ENCODE measurements at places on chromosomes 4 and X.

DNA sequence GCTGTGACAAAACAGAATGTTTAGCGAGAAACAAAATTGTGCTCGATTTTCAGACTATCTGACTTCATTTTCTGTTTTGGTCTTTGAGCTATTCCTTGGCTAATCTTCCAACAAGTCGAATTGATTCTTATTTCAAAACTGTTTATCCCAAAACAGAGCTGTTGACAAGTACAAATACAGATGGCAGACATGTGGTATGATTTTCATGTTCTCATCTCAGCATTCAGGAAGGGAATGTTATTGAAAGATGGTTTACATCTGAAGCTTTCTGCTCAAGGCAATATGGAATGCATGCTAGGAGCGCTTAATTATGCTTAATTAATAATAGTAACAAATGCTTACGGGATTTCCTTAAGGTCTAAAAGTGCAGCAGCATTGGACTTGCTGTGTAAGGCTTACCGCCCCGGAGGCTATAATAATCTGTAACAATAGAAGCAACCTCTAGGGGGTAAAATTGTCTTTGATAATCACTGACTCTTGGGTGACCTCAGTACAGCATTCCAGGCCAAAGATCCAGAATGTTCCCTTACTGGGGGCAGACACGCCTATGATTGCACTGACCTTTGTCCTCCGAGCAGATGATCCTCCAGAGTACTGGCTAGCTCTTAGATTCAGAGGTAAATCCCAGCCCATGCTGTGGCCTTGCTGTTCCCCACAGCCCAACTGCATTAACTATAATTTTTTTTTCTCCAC, 16.4 kb downstream of the LSM6 start:
- no peak for DNase-seq

DNA sequence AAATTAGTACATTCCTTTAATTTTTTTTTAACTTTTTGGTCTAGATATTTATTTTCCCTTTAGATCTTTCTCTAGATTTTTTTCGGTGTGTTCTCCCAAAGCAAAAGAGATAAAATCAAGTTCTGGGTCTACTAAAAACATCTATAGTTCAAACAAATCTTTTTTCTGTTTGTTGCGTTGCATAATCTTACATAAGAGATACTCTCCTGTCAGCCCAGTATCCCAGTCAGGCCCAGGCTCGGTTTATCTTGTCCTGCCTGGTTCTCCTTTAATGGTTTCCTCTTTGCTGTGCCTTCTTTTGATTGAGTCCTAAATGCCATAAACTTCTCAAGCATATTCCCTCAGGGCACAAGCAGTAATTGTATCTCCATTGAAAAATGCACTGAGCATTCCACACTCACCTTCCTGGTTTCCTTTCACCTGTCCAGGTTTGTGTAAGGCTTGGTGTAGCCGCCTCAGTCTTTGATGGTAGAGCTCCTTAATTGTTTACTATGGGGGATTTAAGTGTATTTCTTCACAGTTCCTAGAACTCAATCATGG, 104.9 kb downstream of the TMEM131L start:
- DNase-seq: no peak

DNA sequence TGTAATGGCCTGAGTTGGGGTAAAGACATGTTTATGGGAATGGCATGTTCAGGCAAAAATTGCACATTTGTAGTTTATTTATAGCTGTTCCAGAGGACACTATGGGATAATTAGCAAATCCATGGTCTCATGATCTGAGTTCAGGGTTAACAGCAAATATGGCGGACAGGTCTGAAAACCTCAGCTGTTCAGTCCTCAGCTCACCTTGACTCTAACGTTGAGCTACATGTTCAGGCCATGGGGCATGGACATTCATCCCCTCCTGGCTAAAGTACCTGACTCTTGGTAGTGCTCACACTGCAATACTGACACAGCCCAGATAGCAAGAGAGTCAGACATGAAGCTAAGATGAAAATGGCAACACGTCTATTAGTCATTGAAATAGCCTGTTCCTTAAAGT, 161.6 kb upstream of the GPC4 start:
- no peak for DNase-seq

- no peak for DNase-seq
Observed at GRCh38 chr4:123121241-123121907, 199.0 kb upstream of the NUDT6 start.

- DNase-seq: no peak
Observed at GRCh38 chrX:9515973-9516538, 51.2 kb downstream of the TBL1X start.

DNA sequence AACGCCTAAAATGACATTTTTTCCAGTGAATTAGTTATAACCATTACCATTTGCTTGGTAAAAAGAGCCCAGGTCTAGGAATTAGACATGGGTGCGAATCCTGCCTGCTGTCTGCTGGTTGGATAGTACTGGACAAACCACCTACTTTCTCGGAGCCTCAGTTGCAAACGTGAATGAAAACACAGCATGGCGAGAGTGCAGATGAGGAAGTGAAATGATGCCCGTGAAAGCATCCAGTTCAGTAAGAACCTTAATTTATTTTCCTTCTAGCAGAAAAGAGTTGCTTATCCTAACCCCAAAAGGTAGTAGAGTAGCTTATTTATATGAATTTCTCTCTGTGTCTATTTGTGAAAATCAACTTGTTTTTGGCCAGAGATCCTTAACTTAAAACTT, 171.4 kb upstream of the GALNT7 start:
- DNase-seq: no peak

DNA sequence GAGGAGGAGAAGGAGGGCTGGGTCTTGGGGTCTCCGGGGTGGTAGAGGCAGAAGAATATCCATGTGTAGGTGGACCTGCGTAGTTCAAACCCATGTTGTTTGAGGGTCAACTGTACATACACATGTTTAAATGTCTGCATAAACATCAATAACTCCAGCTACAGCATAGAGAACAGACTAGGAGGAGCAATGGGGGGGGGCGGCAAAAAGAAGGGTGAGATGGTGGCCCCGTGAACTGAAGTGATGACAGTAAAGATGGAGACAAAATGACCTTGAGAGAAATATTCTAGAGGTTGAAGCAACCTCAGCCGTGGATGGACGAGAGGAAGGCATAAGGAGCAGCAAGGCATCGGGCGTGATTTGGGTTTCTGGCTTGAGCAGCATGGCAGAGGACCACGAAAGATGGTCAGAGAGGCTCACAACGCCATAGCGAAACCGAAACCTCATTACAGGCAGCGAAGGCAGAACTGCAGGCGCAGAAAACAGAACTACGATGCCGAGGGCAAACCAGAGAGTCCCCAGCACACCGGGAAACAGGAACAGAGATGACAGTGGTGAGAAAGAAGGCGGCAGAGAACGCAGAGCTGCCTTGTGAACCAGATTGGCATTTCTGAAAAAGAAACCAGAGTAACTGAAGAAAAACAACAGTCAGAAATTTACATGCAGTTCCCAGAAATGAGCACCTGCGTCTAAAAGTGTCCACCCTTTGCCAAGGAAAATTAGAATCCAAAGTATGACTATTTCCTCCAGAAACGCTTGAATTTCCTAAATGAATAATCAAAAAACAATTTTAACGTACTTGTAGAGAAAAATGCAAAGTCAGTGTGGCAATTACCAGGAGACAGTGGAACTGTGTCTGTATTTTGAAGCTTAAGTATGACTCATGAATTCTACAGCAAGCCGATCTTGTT, 50.3 kb upstream of the ENPP6 start:
- DNase-seq: peak; percentile 71

Data from CD4-positive, alpha-beta T cell treated with Interleukin-17A for 4 hours (primary cell).